ENCODE measurements at places on chromosomes 5 and 9.

GRCh38 chr5:61822584-61822983 is 483.4 kb upstream of the KIF2A start:
- DNase-seq = no peak

DNA sequence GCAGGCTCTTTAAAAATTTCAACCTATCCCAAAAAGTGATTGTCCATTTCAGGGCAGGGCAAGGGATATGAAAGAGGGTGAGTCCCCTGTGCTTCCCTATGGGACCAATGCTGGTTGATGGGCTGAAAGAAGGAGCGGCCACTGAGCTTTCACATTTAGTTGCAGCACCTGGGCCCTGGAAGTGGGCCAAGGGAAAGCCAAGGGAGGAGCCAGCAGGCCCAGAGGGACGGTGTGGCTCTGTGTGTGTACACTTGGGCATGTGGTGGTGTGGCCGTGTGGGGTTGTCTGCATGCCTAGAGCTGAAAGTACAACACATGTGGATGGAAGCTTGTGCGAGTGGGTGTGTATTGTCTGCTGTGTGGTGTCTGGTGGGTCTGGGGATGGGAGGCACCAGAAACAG is 14.0 kb upstream of the PSMD5 start:
- no peak for DNase-seq

DNA sequence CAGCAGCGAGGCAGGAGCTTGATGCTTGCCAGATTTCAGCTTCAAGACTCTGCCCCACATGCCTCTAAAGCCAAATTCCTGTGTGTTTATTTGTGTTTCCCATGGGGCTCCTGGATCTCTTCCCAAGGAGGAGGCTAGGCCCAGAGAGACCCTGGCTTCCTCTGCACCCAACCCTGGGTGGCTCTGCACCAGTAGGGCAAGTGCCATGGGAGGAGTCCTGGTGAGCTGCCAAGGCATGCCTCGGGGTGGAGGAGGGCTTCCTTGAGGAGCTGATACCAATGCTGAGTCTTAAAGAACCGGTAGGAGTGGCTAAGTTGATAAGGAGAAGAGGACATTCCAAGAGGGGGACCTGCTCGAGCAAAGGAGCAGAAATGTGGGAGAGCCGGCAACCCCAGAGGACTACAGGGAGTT is 6.8 kb upstream of the TIFAB start:
- DNase-seq = no peak

GRCh38 chr5:124660229-124661093 is 86.0 kb downstream of the ZNF608 start:
- peak; percentile 35 for DNase-seq

DNA sequence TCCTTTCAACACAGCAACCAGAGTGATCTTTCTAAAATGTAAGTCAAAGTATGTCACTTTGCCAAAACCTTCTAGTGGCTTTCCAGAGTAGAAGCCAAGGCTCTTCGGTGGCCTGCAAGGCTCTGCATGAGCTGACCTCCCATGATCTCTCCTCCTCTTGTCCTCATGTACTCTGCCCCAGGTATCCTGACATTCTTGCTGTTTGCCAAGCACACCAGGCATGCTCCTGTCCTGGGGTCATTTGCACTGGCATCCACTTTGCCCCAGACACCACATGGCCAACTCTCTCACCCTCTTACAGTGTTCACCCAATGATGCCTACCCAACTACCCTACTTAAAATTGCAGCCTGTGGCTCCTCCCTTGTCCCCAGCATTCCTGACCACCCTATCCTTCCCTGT is 86.3 kb downstream of the ZNF618 start:
- DNase-seq = no peak

DNA sequence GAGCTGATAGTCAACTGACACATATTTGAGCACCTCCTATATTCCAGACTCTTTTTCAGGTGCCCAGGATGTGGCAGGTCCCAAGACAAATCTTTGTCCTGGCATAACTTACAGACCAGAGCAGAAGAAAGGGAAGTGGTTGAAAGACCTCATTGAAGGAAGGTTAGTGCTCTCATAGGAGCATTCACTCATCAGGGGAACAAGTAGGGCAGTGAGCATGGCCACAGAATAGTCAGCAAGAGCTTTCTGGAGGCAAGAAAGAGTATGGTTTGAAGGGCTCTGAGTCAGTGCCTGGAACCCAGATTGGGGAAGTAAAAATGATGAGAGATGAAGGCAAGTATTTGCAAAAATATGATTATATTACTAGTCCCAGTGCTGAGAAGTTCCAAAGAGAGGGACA is 25.0 kb upstream of the ERMP1 start:
- DNase-seq = no peak

- no peak for DNase-seq
Observed at GRCh38 chr5:26231316-26231715, 807.1 kb downstream of the CDH9 start.

DNA sequence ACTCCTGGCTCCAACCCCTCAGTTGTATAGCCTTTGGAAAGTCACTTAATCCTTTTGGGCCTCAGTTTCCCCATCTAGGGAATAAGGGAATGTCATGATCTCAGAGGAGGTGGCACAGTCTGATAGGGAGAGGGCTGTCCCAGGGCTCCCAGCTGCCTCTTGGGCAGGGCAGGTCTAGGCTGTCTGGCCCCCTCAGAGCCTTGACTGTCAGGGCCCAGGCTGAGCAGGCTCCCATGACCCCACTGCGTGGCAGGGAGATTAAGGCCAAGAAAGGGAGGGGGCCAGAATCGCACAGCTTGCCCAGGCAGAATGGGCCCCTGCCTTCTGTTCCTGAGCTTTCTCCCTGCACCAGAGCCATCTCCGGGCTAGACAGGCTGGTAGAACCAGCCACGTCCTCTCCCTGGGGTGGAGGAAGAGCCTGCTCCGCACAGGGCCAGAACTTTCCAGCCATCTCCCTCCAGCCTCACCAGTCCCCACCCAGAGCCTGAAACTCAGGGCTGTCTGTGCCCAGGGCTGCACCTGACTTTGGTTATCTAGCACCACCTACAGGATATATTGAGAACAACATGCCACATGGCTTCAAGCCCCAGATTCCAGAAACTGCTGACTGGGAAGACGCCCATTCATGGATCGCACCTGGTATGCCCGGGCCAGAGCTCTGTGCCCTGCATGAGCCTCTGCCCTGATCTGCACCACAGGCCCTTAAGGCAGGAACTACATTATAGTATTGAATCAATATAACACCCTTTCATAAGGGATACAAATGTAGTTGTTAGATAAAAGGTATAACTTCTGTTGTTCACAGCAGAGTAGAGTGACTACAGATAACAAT is 32.1 kb downstream of the NAIF1 start:
- DNase-seq = peak; percentile 75

DNA sequence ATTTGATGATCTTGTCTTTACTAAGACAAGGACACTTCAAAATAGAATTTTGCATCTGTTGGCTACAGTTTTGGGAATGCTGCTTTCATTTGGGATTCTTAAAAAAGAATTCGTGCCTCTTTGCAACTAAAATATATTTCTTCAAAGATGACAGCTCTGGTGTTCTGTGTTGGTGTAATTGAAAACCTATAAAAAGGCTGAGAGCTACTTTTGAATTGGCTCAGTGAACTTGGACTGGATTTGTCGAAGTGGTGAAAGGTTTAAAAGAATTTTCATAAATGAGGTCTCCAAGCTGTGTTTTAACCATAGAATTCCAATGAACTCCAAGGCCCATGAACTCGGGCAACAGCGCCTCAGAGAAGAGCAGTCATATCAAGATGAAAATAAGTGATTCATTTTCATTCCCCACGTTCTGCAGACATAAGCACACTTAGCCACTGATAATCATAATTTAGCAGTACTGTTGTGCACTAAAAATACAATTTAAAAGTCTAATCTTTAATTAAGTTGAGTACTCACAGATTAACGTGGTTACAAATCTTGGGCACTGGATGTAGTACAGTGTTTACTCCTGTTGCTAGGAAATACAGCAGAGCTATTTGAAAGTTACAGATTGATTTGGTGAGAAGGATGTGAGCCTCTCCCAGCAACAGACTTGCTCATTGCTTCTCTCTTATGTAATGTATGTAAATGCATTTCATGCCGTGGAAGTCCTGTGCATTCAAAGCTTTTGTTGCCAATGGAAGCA is 10.9 kb downstream of the SNCAIP start:
- no peak for DNase-seq

DNA sequence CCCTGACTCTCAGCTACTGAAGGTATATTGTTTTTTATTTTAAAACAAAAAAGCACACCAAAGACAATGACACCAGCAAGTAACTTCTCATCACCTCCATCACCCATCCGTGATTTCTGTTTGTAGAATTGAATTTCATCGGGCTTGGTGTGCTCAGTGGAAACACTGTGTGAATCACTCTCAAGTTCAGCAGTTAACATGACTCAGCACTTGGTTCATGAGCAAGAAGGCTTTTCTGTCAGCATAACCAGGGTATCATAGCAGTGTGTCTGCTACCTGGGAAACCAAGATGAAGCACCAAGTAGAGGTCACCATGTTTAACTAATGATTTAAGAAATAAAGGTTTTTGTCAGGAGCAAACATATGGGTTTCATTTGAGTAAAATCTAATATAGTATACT is 123.7 kb downstream of the INSYN2B start:
- DNase-seq = no peak

DNA sequence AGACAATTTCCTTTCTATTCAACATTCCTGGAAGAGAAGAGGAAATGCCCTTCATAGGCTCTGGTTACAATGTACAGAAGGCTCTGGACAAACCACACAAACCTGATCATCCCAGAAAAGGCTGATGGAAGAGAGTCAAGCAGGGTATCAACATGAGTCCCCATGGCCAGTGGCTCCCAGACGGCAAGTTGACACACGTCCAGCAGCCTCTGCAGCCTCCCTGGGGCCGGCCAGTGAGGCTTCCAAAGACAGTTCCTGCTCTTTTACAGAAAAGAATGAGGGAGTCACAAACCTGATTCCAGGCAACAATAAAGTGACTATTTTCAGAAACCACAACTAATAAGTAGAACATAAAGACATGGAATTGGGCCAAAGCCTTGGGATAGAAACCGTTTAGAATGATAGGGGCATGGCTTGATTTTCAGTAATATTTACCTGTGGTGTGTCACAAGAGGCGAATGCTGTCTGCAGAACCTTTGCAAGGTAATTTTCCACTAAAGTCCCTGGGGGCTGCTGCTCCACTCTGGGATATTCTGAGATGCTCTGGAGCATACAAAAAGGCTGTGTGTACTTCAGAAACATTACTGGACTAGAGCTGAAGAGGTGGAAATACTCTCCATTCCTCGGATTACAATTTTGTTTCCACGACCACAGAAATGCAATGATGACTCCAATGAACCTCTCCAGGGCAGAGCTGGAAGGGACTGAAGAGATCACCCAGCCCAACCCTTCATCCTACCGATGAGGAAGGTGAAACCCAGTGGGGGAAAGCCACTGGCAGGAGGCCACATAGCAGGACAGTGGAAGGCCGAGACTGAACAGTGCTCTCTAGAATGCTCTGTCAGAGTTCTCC is 10.4 kb downstream of the MED27 start:
- no peak for DNase-seq

DNA sequence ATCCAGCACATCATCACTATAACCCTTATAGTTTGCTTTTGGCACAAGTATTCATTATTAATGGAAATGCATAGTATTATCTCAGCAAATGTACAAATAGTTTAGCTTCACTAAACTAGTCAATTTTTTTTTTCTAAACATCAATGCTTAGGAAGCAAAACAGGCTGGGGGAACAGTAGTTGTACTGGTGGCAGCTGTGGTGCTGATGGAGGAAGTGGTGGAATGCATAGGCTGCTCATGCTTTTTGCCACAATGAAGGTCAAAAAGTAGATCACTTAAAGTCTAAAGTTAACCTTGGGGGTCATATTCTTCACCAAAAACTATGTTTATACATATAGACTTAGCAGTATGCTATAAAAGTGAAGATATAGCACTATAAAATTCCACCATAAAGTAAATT is 36.3 kb upstream of the CDKN2B start:
- no peak for DNase-seq

GRCh38 chr9:104864675-104865104 is 63.3 kb downstream of the ABCA1 start:
- no peak for DNase-seq

- no peak for DNase-seq
Observed at GRCh38 chr5:37807015-37807414, 32.8 kb downstream of the GDNF start.

- DNase-seq = no peak
Observed at GRCh38 chr5:156259618-156260017, 67.3 kb upstream of the SGCD start.

- DNase-seq = no peak
Observed at GRCh38 chr9:116525611-116526010, 161.5 kb upstream of the TRIM32 start.

- no peak for DNase-seq
Observed at GRCh38 chr9:21381448-21382339, 3.5 kb downstream of the IFNA2 start.

- DNase-seq = no peak
Observed at GRCh38 chr9:73143711-73144328, 7.8 kb upstream of the ANXA1 start.
